ENCODE measurements at places on chromosomes 4 and X.

- no peak for DNase-seq
Observed at GRCh38 chr4:68576272-68577125, at the start of gene UGT2B17. TSS of gene UGT2B17 (minus strand) at chr4:68576322. CDS start at chr4:68568484, 7,838 bp downstream.

GRCh38 chrX:129568349-129568748, 28.3 kb downstream of the OCRL start:
- DNase-seq, result no peak

DNA sequence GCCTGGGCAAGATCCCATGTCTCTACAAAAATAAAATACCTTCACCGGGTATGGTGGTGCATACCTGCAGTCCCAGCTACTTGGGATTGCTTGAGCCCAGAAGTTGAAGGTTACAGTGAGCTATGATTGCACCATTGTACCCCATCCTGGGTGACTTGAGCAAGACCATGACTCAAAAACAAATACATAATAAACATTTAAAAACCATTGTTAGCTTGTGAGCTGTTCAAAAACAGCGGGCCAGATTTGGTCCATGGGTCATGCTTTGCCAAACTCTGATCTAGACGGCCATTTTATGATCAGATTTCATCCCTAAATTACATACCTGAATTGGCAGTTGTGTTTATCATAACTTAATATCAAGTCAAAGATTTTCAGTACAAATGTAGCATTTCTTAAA, 76.0 kb upstream of the GPM6B start:
- no peak for DNase-seq

GRCh38 chr4:104967034-104967401, 179.7 kb upstream of the TET2 start:
- DNase-seq, result no peak

DNA sequence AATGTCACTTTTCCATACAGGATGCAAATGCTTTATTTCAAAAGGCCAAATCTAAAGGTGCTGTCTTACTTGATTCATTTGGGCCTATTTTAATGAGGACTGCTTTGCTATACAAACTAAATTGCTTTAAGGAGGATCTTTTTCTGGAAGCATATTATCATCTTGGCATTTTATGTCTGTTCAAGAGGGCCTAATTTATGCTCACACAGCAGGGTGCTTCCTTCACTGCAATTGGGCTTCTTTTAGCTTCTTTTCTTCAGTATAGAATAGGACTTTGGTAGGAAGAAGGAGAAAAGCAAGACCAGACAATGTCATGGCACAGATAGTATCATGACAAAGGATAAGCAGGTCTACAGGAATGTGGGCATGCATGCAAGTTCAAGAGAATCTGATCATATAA, 222.4 kb upstream of the ANKRD50 start:
- no peak for DNase-seq

- DNase-seq, result no peak
Observed at GRCh38 chrX:77061545-77061944, 385.6 kb upstream of the FGF16 start.

DNA sequence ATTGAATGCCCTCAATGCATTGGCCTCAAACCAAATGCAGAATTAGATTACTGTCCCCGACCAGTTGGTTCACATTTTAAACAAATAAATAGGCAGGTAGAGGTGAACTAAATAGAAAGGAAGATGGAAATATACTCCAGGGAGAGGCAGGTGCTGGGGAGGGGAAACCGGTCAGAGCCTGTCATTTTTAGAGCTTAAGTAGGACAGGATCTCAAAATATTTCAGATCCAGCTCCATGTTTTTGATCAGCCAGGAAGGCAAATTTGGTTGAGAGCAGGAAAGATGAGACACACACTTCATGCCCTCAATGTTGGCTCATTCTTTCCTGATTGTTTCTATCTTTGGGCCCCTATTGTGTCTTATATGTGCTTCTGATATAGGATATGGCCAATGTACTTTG, 206.7 kb downstream of the SHROOM3 start:
- no peak for DNase-seq

DNA sequence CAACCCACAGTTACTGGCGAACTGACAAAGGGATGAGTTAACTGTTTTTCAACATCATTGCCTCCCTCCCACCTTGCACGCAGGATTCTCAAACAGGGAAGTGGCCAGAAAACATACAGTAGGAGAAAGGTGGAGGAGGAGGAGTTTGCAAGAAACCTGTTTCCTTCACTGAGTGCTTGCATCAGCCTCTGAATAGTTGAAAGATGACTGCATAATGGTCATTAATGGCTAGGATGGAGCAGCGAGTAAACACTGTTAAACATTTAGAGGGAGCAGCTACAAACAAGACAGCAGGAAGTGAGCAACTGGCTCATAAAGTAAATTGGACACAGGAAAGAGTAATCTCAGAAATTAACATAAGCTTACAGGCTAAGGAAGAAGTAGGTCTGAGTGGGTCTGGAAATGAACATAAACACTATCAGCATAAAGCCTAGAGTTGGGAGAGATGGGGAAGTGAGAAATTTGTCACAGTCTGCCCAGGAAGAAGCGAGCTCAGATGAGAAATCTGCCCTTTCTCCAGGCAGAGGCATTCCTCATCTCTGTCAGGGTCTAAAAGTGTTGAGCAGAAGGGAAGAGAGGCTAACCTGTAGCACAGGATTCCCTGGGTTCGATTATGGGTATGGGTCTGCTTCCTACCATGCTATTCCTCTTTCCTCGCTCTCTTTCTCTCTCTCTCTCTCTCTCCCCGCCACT, 38.6 kb downstream of the TRPC5OS start:
- DNase-seq, result no peak

GRCh38 chr4:78149751-78150542, 92.8 kb downstream of the FRAS1 start:
- no peak for DNase-seq

DNA sequence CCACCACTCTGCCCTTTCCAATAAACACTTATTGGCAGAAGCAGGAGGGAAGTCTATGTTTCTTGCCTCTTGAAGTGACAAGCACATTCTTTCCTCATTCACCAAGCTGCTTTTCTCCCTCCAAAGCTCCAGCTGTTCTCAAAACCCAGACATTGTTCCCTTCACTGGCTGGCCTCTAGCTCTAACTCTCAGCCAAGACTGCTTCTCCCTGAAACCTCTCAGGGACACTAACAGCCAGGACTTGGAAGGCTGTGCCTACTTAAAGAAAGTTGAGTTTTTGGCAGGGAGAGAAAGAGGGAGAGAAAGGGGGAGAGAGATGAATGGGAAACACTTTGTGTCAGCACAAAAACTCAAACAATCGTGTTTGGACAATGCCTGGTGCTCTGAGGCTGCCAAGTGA, 99.5 kb downstream of the COX18 start:
- peak; percentile 5 for DNase-seq

- DNase-seq, result no peak
Observed at GRCh38 chr4:129355031-129355430, 259.1 kb downstream of the C4orf33 start.

DNA sequence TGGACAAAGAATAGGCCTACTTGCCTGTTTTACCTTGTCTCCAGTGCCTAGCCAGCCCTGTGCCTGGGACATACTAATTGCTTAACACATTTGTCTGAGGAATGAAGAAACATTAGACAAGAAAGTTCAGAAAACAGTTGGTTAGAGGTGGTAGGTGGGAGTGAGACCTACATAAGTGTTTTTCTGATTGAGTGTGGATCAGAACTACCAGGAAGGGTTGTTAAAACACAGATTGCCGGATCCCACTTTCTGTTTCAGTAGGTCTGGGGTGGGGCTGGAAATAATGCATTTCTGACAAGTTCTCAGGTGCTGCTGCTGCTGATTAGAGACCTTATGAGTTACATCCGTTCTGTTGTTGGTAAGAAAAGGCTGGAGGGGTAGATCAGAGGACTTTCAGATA, 5.7 kb upstream of the JADE1 start:
- no peak for DNase-seq

- DNase-seq, result no peak
Observed at GRCh38 chr4:119523399-119523798, 105.2 kb downstream of the PDE5A start.

DNA sequence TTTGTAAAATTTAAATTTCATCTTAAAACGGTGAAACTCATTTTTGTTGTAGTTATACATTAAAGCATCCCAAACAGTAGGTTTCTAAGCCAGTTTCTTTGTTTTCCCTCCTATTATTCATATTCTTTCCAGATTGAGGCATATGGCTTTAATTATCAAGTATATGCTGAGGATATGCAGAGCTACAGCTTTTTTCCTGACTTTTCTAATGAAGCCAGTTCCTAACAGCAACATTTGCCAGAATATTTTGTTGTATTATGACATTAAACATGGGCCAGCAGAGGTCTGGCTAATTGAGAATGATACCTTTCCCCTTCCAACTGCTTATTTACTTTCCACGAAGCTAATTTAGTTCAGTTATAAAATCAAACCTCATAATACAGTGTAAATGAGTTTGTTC, 75.3 kb downstream of the SLIT2 start:
- no peak for DNase-seq

DNA sequence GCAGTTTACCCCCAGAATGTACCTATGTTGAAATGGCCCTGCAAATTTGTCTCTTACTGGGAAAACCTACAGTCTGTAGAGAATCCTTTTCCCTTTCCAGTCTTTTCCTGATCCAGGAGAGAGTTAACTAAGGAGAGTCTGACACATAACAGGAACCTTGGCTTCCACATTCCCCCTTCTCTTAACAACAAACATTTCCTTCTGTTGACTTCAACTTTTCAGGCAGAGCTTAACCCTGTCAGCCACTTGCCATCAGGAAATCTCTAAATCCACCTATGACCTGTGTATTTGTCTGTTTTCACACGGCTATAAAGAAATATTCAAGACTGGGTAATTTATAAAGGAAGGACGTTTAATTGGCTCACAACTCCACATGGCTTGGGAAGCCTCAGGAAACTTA, 45.6 kb upstream of the GPR78 start:
- DNase-seq, result no peak

GRCh38 chr4:19614171-19614570, 637.5 kb upstream of the SLIT2 start:
- no peak for DNase-seq

DNA sequence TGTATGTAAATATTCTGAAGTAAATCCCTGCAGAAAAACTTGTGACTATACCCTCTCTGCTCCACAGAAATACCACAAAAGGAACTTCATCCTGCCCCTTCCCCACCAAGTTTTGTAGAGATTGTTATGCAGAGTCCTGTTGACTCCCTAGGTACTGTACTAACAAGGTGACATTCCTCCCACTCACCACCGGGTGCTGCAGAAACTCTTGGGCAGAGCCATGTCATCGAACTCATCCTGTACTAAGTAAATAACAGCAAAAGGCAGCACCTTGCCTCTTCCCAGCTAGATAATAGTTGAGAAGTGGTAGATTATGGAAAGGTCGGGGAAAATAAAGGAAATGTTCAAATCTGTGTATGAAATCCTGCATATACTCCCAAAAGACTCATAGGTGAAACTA, 233.3 kb downstream of the STPG2 start:
- DNase-seq, result no peak

DNA sequence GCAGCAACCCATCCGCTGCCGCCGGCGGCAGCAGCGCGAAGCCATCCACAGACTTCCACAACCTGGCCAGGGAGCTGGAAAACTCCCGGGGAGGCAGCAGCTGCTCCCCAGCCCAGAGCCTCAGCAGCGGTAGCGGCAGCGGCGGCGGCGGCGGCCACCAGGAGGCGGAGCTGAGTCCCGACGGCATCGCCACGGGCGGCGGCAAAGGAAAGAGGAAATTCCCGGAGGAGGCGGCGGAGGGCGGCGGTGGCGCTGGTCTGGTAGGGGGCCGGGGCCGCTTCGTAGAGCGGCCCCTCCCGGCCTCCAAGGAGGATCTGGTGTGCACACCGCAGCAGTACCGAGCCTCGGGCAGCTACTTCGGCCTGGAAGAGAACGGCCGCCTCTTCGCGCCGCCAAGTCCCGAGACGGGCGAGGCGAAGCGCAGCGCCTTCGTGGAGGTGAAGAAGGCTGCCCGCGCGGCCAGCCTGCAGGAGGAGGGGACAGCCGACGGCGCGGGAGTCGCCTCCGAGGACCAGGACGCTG, 4.9 kb downstream of the PRDM8 start:
- no peak for DNase-seq

- DNase-seq, result no peak
Observed at GRCh38 chr4:151667048-151667447, 93.8 kb downstream of the GATB start.
